ENCODE measurements at places on chromosomes 5 and 9.

DNA sequence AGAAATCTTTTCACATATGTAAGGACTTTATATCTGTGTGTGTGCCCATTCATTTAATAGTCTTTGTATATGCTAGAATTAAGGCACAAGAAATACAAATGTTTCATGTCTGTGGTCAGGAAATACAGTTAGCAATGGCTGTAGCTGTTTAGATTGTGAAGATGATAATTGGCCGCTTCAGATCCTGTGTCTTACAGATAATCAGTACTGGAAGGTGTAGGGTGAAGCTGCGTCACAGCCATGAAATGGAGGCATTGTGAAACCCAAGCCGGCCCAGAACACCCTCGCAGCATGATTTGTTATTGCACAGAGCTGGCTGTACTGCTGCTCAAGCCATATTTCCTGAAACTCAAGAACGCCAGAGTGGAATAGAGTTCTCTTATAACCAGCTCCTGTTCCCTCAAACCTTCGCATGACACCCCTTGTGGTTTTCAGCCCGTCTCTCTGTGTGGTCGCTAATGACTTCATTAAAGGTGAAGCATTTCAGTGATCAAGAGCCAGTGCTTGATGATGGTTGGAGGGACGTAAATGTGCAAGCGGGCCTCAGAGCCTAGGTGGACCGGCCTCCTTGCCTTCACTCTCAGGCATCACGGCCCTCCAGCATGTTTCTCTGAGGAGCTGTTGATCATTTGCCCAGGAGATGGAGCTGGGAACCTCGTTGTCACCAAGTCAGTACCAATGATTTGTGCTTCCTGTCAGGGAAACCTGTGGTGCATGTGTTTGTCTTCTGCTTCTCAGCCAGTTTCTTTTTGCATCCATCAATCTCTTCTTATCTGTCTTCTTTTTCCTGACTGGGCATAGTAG is 80.1 kb downstream of the F2RL2 start:
- DNase-seq = peak; percentile 77

- no peak for DNase-seq
These were observed 201.8 kb upstream of the IER5L start for GRCh38 chr9:129379886-129380285.

GRCh38 chr5:34535433-34535832 is 120.7 kb upstream of the RAI14 start:
- DNase-seq = no peak

DNA sequence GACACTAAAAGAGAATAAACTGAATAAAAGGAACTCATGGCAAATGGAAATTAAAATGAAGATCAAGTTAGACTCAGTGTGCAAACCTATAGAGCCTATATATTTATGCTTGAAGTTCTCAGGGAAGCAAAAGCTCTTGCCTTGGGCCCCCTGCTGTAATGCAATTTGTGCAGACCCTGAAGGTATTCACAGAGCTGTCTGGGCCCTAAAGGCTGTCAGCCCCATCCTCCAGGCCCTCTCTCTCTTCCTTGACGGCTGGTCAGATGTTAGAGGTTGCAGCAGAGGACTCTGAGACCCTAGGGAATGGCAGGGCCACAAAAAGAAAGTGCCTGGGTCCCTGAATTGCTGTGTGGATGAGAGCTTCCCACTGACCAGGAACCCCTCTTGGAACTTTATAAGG is 283.9 kb upstream of the TUT7 start:
- DNase-seq = no peak

- no peak for DNase-seq
These were observed 204.1 kb downstream of the EBF1 start for GRCh38 chr5:158895588-158895987.

DNA sequence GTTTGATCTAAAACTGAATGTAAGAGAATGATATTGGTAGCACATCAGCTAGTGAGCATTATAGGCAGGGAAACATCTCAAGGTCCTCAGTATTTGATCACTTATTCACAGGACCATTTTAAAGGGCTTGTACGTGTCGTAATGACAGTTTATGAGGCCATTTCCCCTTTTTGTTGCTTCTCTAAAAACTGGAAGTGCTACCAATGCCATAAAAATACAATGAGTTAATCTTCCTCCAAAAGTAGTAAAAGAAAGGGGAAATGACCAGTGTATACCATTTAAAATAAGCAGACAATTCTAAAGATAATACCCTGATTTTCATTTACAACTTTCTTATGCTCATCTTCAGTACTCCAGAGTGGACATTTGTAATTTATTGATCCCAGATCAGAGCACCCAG is 285.8 kb upstream of the PCSK5 start:
- DNase-seq = no peak

DNA sequence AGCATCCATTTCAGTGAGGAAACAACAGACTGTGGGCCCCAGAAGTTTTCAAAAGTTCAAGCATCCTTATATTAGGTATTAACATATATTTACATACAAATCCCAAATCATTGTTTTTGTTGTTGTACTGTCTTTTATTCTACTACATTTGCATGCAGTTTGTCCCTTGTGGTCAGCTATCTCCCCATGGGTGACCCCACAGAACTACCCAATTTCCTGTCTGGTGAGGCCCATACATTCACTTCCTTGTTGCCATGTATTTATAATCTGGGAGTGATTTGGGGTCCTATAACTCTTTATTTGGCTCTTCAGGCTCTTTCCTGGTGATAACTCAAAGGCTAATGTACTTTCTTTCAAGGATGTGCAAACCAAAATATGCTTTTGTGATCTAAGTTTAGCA is 3.3 kb upstream of the CD180 start:
- DNase-seq = no peak

- DNase-seq = peak; percentile 75
These were observed 69.8 kb downstream of the KDM4C start for GRCh38 chr9:6827439-6828145.

GRCh38 chr5:144276034-144276822 is 105.6 kb downstream of the KCTD16 start:
- DNase-seq = no peak

GRCh38 chr9:110187126-110187525 is 20.8 kb downstream of the C9orf152 start:
- no peak for DNase-seq

- DNase-seq = no peak
These were observed 390.3 kb downstream of the ANXA1 start for GRCh38 chr9:73541923-73542322.

DNA sequence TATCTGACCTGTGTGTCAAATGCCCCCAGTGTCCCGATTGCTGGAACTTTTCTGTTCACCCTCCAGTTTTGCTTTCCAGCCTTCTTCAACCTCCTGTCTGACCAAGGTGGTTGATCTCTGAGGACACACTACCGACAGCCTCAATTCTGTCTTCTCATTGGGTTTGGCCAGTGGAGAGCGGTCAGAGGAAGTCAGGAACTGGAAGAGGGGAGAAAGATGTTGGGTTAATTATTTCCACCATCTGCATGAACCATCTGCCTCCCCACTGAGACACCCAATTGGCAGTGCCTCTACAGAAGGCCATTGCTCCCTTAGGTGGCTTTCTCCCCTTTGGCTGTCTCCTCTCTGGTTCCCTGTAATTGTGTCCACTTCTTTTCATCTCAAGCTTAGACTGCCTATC is 154.3 kb upstream of the RAI14 start:
- no peak for DNase-seq

- no peak for DNase-seq
These were observed 22.6 kb downstream of the GPRIN1 start for GRCh38 chr5:176587398-176587797.

- DNase-seq = peak; percentile 86
These were observed 25.9 kb upstream of the ANKRD55 start for GRCh38 chr5:56259002-56259511.
